NCI-H69 (cell line): ENCODE measurements at places on chromosomes 1 and 21.

- no peak for DNase-seq
Measured at GRCh38 chr1:159040893-159041724, 31.4 kb downstream of the IFI16 start.

DNA sequence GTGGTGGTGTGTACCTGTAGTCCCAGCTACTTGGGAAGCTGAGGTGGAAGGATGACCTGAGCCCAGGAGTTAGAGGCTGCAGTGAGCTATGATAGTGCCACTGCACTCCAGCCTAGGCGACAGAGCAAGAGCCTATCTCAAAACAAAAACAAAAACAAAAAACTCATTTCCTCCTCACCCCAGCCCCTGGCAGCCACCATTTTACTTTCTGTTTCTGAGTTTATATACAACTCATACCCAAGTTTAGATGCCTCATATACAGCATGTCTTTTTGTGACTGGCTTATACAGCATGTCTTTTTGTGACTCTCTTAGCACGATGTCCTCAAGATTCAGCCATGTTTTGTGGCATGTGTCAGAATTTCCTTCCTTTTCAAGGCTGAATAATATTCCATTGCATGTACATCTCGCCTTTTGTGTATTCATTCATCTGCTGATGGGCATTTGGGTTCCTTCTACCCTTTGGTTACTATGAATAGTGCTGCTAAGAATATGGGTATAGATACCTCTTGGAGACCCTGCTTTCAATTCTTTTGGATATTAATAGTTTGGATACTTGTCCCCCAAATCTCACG is 14.7 kb downstream of the COA7 start:
- DNase-seq: no peak

- no peak for DNase-seq
Measured at GRCh38 chr1:204529371-204529895, 13.2 kb downstream of the MDM4 start.

DNA sequence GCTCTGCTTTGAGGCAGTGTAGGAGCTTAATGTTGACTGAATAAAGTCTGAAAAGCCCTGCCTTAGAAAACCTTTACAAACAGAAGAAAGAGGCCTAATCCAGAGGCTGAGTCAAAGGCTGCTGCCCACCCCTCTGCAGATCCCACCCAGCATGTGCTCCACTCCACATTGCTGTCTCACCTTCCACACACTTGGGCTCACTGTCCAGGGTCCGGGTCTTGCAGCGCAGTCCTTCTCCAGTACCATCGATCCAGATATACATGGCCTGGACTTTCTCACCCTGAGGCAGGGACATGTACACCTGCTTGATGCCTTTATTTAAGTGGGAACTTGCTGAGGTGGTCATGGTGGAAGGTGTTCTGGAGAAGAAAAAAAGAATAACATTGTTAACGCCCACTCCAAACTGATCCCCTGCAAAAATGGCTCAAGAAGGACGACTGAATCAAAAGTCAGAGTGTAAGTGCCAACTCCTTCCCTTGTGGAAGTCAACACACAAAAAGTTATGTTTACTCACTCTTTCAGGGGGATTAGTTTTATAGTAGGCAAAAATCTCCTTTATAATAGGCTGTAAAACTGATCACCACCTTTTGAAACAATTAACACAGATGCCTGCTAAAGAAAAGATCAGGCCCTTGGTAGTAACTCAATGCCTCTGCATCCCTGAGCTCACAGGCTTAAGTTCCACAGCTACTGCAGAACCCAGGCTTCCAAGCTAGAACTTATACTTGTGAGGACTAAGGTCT is 3.0 kb downstream of the GLUL start:
- DNase-seq: no peak

GRCh38 chr1:91406773-91407389 is 2.2 kb upstream of the HFM1 start:
- no peak for DNase-seq

- DNase-seq: no peak
Measured at GRCh38 chr21:38439426-38439825, 58.9 kb downstream of the ERG start.

- DNase-seq: no peak
Measured at GRCh38 chr1:14848625-14849024, 250.1 kb downstream of the KAZN start.

DNA sequence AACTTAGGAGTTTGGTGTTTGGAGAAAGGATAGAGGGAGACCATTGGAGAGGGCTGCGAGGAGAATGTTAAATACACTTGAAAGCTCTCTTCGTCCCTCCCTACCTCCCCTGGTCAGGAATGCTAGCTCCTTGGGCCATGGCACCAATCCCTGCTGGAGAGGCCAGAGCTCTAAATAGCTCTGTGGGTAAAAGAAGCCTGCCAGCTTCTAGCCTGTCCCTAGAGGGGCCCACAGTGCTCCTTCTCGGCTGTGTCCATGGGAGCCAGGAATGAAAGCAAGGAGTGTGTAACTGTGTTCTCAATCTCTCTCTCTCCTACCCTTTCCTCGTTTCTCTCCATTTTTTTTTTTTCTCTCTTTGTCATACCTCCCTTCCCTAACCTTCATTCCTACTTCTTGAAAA is at the start of gene CCDC190:
Gene CCDC190 (minus strand): TSS at position 75 of the 400 bp plus-strand sequence. CDS start 1,529 bp downstream, outside the sequence.
- no peak for DNase-seq

GRCh38 chr1:72284348-72285073 is 2.2 kb upstream of the NEGR1 start:
- peak; percentile 82 for DNase-seq

DNA sequence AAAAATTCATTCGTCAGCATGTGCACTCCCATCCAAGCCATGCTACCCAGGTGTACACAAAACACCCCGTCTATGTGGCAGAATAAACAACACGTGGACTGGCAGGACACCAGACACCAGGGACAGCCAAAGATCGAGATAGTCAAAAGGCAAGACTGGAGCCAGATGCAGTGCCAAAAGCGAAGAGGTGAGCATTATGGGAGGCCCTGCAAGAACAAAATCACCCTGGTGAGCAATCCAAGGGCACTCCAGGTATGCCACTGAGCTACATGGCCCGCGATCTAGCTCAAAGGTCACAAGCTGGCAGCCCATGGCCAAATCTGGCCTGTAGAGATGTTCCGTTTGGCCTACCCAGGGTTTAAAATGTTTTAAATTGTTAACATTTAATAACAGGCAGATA is 33.7 kb downstream of the PLPP3 start:
- DNase-seq: no peak

GRCh38 chr1:205760606-205761005 is 10.6 kb upstream of the NUCKS1 start:
- no peak for DNase-seq
